ENCODE measurements at places on chromosomes 11 and 22.

DNA sequence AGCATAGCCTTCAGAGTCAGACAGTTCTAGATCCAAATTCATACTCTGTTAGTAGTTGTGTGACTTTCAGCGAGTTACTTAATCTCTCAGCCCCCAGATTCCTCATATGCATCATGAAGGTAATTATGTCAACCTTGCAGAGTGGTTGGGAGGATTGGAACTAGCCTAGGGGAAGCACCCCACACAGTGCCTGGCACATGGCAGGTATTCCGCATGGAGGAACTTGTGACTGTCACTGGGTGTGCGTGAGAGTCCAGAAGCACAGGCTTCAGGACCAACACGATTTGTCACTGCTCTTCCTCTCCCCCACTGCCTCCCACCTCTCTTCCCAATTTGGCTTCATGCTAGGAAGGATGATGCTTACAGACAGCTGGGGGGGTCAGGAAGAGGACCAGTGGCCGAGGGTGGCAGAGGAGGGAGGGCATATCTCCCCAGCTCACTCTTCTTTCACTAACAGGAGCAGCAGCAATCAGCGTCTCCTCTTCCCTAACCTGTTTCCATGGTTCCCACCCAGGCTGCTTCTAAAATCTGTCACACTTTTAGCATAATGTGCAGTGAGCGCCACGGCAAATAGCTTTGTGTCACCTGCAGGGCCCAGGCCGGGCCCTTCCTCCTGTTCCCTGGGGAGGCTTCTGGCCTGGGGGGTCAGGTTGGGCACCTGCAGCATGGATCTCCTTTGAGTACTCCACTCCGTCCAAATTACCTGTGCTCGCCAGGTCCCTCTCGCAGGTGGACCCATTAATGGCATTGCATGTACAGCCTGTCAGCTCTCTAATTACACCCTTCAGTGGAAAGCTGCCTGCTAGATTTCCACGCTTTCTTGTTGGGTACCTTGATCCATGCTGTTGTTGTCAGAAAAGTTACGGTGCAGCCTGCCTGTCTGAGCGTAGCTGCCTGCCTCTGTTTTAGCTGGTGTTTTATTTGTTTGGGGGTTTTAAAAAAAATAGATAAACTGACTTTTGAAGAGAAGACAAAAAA lies 400.4 kb downstream of the NXPE2 start:
- no peak for DNase-seq

DNA sequence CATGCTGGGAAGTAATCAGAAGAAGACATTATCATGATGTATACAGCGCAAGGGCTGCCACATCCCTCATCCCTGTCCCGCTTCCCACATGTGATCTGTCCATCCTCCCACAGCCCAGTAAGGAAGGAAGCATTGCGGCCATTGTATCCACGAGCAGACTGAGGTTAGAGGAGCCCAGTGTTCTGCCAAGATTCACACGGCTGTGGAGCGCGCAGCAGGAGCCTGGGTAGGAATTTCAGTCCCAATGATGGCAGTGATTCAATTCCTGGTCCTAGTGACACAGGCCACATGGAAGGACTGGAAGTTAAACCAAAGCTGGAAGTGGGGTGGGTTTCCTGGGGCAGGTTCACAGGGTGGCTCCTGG lies 89.2 kb downstream of the RTL6 start:
- DNase-seq = no peak

DNA sequence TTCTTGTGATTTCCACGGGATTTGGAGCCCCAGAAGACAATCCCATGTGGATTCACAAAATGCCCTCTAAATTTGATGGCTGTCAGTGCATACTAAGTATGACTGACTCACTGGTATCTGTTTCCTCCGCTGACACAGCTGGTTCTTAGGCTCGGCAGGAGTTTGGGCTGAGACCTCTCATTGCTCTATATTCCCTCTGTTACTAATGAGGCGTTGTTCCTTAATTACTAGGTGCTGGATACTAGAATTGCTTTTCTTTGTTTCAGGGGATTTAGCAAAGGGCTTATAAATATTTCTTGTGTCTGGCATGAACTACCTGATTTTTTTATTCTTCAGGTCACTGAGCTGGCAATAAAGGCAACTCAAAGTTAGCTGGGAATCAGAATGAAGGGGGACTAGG lies 53.2 kb upstream of the EHF start:
- no peak for DNase-seq

- DNase-seq = peak; percentile 14
Measured at GRCh38 chr22:46025973-46026898, 49.3 kb upstream of the WNT7B start.

- DNase-seq = no peak
Measured at GRCh38 chr11:119318240-119319135, 1.6 kb upstream of the MCAM start.

DNA sequence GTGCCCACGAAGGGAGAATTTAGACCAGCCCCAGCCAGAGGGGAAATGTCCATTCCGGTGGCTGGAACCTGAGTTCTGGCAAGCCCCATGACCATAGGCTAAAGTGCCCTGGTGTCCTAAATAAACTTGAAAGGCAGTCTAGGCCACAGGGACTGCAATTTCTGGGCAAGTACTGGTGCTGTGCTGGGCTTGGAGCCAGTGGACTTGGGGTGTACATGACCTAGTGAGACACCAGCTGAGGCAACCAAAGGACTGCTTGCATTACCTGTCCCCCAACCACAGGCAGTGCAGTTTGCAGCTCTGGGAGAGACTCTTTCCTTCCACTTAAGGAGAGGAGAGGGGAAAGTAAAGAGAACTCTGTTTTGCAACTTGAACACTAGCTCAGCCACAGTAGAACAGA lies 23.7 kb downstream of the RRP8 start:
- DNase-seq = no peak

DNA sequence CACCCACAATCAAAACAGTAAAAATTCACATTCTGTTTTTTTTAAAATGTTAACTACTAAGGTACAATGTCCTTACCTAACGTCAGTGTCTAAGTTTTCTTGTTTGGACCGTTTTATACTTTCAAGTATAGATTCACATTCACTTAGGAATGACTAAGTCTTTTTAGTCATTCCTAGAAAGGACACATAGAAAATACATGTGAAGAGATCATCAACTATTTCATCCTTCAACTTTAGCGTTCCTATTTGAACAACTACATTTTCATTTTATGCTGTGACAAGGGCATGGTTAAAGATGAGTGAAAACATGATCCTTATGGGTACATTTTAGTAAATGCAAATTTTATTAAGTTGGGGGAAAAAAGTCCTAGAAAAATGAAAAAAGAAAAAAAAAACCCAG lies 62.8 kb downstream of the DDX10 start:
- no peak for DNase-seq

DNA sequence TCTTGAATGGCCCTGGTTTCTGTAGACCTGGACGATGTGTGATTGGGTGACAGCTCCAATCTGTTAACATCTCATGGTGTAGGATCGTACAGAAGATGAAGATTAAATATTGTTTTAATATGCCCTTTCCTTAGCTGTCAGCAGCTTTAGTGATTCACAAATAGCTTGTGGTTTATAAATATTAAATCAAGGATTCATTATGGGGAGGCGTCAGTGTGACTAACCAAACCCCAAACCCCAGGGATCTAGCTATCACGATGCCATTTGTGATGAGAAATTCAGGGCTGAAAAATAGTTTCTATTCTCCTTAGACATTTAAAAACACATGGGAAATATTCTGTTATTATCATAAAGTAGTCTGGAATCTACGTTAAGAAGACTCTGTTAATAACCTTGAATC lies 73.4 kb downstream of the NCAM1 start:
- no peak for DNase-seq

DNA sequence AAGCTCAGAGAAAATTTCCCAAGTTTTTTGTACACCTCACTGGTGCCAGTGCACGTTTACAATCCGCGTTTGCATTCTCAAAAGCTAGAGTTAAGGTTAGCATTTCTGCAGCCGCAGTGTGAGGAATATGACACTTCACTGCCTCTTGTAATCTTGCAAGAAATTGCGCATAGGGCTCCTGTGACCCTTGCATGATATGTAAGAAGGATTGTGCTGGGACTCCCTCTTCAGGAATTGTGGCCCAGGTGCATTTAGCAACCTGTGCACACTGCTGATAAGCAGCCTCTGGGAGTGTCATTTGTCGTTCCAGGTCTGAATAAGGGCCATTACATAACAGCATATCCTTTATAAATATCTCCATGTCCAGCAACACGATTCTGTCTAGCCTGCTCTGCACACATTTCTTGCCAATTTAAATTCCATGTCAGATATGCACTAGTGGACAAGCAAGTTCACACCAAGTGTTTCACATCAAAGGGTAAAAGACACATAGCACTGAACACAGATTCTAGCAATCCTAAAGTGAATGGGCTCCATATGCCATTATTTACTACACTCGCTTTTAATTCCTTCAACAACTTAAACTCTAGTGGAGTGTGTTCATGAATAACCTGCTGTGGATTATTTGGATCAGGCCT lies 69.2 kb upstream of the INCENP start:
- peak; percentile 27 for DNase-seq

DNA sequence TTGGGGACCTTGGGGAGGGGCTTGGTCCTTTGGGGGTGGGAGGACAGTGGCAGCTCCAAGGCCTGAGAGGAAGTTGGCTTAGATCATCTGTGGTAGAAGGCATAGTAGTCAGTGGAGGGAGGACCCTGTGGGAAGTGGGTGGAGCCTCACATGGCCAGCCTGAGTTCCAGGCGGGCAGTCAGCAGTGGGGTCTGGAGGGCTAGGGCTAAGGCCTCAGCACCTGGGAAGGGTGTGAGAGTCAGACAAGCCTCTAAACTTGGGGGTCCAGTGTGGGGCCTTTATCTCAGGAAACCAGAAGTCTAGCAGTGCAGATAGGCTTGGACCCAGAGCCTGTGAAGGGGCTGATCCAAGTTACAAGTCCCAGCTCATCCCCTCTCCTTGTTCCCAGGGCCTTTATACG lies 4.0 kb downstream of the NLRX1 start:
- no peak for DNase-seq

DNA sequence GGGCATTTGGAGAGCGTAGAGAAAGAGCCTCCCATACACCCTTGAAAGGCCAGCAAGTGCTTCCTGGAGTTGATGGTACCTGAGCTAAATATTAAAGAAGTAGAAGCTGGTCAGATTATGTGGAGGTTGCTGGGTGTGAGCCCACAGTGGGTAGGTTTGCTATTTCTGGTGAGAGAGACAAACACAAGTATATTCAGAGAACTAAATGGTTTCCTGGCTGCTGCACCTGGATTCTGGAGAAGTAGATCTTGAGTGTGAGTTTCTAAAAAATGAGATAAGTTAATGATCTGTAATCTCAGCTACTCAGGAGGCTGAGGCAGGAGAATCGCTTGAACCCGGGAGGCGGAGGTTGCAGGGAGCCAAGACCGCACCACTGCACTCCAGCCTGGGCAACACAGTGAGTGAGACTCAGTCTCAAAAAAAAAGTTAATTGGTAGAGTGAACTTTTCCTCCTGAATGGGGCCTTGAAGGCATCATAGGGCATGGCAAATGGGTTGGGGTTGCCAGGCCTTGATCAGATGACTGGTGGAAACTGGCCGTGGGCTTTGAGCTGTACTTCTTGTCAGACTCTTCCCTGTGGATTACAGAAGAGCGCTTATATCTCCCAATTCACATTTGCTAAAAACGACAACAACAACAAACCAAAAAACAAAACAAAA lies 75.8 kb downstream of the ADAMTS15 start:
- no peak for DNase-seq

GRCh38 chr11:109309153-109309552 lies 112.8 kb upstream of the C11orf87 start:
- no peak for DNase-seq

- no peak for DNase-seq
Measured at GRCh38 chr22:35230839-35231584, 26.3 kb upstream of the HMGXB4 start.

DNA sequence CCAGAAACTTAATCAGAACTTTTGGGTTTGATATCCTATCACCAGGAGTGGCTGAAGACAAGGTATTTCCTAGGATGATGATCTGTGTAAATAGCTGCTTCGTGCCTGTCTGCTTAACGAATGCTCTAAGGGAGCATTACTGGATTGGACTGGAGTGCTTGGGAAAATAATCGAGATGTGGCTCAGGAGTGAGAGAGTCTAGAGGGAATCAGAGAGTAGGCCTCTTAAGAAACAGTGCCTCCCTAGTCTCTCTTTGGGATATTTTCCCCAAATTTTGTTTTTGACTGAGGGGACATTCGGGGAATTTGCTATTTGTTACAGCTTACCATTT lies 2.5 kb downstream of the MAML2 start:
- DNase-seq = no peak

- DNase-seq = no peak
Measured at GRCh38 chr11:13174090-13174489, 103.5 kb upstream of the BMAL1 start.

DNA sequence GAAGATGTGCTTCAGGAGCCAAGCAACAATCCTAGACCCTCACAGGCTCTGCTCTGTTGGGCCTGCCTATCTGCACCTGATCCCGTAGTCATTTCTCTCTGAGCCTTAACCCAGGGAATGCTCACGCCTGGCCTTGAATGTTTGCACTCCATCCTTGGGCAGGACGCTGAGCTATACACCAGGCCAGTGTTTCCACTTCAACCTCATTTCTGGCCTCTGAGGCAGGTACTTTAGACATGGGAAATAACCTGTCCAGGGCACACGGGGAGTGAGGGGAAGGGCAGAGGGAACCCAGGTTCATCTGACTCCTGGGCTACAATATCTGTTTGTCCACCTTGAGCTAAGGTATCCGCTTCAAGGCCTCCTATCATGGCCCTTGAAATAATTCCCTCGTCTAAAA lies 9.9 kb downstream of the RSPH14 start:
- no peak for DNase-seq

GRCh38 chr22:25563761-25564319 lies 635 bp upstream of the GRK3 start:
- no peak for DNase-seq

- no peak for DNase-seq
Measured at GRCh38 chr11:101458161-101458560, 125.6 kb downstream of the TRPC6 start.

DNA sequence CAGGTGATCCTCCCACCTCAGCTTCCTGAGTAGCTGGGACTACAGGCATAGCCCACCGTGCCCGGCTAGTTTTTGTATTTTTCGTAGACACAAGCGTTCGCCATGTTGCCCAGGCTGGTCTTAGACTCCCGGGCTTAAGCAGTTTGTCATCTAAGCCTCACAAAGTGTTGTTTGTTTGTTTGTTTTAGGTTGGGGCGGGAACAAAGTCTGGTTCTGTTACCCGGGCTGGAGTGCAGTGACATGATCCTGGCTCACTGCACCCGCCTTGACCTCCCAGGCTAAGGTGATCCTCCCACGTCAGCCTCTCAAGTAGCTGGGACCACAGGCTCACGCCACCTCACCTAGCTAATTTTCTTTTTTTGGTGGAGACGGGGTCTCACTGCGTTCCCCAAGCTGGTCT lies 12.6 kb downstream of the IRF7 start:
- DNase-seq = no peak

- no peak for DNase-seq
Measured at GRCh38 chr22:30743257-30744020, 48.8 kb downstream of the OSBP2 start.
